ENCODE measurements at places on chromosomes 16 and 17.

GRCh38 chr17:50052241-50052796 lies 3.6 kb upstream of the ITGA3 start:
- DNase-seq = no peak

DNA sequence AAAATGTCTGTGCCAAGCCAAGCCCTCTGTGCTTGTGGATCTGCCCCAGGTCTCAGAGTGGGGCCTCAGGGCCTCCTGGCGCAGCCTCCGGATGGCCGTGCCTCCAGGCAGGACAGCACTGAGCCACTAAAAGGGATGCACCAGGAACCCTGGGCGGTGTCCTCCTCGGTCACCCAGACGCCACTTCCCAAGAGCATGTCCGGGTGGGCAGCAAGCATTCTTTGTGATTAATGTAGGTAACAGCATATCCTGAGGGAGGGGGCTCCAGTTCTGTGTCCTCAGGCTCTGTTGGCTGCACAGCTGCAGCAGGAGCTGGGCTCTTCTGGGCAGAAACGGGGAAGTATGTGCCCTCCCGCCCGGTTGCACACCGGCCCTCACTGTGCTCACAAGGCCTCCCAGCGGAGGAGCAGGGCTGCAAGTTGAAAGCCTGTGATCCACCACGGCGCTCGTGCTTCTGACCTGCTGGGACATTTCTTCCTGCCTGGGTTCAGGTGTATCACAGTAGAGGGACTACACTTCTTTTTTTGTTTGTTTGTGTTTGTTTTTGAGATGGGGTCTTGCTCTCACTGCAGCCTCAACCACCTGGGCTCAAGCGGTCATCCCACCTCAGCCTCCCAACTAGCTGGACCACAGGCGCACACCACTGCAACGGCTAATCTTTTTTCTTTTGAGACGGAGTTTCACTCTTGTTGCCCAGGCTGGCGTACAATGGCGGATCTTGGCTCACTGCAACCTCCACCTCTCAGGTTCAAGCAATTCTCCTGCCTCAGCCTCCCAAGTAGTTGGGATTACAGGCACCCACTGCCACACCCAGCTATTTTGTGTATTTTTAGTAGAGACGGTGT lies 37.9 kb upstream of the CHMP6 start:
- DNase-seq = no peak

DNA sequence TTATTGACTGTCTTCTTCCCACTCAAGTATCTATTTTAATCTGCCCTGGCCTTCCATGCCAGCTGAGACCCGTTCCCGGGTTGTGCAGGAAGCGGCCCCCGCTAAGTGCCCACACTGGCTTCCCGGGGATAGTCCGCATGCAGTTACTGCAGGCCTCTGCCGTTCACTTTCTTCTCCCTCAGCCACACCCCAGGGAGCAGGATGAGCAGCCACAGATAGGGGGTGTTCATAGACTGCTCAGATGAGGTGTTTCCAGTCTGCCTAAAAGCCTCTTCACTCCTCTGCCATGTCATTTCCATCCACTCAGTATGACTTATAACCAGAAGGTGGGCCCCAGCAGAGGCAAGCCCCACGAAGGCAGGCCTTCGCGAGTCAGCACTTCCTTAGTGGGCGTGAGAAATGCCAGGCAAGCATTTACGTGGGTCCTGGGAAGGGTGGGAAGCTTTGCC lies 7.7 kb downstream of the MED9 start:
- no peak for DNase-seq

DNA sequence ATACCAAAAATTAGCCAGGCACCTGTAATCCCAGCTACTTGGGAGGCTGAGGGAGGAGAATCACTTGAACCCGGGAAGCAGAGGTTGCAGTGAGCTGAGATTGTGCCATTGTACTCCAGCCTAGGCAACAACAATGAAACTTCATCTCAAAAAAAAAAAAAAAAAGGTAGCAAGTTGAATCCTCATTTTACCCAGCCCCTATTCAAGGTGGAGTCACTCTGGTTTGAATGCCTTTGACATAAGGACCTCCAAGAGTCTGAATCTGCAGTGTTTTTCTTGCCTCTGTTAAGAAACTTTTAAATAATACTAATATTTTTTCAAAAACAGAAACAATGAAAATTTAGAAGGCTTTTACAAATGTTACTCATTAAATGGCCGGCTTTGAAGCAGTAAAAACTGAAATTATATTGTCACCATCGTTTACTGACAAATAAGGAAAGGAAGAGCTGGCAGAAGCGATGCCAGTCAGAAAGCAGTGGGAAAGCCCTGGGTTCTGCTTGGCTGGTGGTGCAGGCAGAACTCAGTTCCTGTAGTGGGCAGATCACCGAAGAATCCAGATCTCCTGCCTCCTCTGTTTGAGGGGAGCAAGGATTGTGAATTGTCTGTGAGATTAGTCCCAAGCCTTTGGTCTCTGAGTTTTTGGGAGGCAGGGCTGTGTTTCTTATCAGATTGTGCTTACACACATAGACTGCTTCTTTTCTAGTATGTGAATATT lies 99.7 kb upstream of the HAS3 start:
- DNase-seq = no peak

GRCh38 chr17:70772761-70773160 lies 603.4 kb downstream of the KCNJ2 start:
- no peak for DNase-seq

DNA sequence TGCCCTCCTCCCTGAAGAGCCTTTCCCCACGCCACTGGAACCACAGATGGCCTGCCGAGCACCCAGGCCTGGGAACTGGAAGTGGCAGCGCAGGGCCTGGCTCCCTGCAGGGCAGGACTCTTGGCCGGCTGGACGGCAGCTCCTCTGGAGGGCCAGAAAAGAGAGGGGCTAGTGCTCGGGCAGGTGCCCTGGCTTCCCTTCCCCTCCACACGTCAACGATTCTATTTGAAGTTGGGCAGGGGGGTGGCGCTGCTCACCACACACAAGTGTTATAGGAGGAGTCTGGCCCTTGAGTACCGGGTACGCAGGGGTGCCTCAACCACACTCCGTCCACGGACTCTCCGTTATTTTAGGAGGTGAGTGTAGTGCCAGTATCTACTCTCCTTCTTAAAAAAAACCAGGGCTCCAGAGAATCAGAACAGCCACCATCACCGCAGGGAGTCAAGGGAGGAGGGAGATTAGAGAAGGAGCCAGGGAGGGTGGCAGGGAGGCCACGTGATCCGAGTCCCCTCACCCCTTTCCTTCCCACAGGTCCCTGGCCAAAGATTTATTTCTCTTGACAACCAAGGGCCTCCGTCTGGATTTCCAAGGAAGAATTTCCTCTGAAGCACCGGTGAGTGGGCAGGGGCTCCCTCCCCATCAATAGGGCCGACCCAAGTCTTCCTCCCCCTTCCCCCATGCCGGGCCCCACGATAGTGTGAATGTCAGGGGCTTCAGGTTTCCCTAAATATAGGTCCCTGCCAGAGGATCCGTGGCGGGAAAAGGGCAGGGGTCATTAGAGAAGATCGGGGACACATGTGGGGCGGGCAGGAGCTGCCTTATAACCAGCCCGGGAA lies 1.4 kb upstream of the ALDOA start:
- DNase-seq = peak; percentile 49

- no peak for DNase-seq
These were observed 10.8 kb upstream of the TAOK1 start for GRCh38 chr17:29379084-29379991.

DNA sequence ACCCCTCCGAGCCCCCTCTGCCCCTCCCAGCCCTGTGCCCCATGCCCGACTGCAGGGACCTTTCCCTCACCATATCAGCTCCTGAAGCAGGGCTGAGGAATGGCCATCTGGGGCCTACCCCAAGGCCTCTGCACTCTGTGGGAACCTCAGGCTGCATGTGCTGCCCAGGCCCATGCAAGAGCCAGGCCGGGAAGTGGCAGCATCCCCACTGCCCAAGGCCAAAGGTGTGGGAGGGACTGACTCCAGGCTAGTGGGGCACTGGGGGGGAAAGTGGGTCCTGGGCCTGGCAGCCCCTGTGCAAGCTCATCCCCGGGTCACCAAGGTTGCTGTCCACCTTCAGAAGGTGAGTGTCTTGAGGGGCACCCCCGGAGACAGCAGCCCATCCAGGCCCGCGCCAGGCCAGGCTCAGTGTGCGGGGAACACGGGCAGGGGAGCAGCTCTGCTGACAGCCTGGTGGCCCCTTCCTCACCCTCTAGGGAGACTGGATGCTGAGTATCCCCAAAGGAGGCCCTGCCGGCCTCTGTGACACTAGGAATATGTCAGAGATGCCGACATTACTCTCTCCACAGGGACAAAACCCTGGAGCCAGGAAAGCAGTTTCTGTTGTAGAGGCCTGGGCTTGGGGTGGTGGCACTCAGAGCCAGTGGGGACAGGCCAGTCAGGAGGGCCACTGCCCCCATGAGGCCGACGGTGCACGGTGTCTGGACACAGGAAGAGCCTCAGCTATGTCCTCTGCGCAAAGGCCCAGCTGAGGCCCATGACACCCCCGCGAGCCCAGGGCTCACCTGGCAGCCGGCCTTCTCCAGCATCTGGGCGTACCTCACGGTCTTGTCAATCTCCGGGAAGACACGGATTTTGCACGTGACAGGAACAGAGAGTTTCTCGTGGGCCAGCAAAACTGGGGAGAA lies 3.3 kb downstream of the DUS1L start:
- DNase-seq = no peak

GRCh38 chr17:70308618-70309017 lies 139.3 kb downstream of the KCNJ2 start:
- no peak for DNase-seq

GRCh38 chr17:68612209-68612922 lies 11.2 kb upstream of the FAM20A start:
- no peak for DNase-seq

- no peak for DNase-seq
These were observed 158.6 kb downstream of the CYLD start for GRCh38 chr16:50900391-50900942.

DNA sequence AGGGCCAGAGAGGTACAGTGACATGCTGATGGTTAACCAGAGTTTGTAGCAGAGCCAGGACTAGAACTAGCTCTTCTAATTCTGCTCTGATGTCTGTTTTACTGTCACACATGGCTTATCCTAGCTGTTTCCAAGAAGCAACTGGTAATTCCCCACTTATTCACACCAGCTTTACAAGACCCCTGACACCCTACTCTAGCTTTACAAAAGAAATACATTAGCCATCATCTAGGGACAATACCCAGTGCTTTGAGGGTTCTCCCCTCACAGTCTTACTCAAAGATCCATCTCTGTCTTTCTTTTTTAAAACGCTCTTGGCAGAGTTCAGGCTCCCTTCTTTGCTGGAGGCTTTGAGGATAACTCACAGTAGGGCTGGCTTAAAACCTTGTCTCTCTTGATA lies 197.3 kb upstream of the PMFBP1 start:
- no peak for DNase-seq

- no peak for DNase-seq
These were observed 70.0 kb downstream of the RBBP6 start for GRCh38 chr16:24609417-24609739.

DNA sequence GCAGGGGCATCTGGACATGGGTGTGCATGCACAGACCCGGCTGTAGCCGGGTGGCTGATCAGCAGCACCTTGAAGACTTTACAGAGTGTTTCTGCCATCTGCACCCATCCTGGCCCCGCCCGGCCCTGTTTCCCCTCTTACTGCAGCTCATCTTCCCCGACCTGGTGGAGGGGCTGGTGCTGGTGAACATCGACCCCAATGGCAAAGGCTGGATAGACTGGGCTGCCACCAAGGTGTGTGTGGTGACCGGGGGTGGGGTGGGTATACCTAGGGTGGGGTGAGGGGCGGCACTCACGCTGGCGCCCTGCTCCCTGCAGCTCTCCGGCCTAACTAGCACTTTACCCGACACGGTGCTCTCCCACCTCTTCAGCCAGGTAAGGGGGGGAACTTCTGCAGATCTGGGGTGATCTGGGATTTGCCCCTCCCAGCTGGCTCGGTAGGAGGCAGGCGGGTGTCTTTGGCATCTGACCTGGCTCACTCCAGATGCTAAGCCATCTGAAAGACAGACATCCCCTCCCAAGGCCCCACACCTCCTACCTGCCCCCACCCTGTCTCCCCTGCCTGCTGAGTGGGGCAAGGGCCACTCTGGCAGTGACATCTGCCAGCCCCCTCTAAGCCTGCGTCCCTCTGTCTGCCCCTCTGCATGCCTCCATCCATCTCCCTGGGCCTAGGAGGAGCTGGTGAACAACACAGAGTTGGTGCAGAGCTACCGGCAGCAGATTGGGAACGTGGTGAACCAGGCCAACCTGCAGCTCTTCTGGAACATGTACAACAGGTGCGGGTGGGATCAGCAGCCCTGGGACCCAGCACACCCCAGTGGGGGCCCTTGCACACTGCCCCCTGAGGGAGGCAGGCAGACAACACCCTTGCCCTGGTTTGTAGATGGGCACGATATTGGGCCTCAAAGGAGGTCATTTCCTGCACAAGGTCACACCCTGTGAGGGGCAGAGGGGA lies 6.6 kb downstream of the NDRG4 start:
- no peak for DNase-seq

- DNase-seq = no peak
These were observed 4.3 kb downstream of the EVPLL start for GRCh38 chr17:18381953-18382245.

DNA sequence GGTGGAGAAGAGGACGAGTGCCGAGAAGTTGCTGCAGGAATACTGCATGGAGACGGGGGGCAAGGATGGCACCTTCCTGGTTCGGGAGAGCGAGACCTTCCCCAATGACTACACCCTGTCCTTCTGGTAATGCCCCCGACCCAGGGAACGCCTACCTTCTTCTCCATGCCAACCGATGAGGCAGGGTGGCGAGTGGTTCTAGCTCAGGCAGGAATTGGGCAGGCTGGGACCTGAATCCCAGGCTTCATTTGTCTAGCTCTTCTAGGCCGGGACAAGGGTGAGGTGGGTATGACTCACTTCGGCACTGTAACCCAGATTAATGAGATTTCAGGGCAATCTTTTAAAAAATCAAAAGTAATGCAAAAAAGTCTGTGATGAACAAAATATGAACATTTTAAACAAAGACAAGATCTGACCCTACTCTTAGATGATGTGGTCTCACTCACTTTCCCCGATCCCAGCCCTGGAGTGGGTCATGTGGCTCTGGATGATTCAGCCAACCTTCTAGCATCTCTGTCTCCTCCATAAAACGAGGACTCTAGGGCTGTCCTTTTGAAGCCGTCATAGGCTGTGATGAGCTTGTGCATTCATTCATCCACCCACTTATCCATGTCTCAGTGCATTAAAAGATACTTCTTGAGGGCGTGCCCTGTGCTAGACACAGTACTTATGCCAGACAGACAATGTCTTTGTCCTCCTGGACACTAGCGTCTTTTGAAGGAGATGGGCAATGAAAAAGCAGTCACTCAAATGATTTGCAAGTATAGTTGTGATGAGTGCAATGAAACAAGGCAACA lies 102.6 kb downstream of the SDR42E1 start:
- no peak for DNase-seq

- DNase-seq = no peak
These were observed 40.1 kb downstream of the IRX3 start for GRCh38 chr16:54246454-54246821.

GRCh38 chr17:80783486-80783885 lies 208.2 kb upstream of the CHMP6 start:
- no peak for DNase-seq

GRCh38 chr16:1438229-1439057 lies 5.9 kb downstream of the CCDC154 start:
- no peak for DNase-seq

GRCh38 chr17:30975042-30975820 lies 4.4 kb downstream of the RNF135 start:
- DNase-seq = no peak

GRCh38 chr16:85168732-85169256 lies 56.5 kb upstream of the CIBAR2 start:
- DNase-seq = no peak

Measured in activated T-helper 1 cell treated with Interleukin-2 at 50 U/mL for 16 hours (primary cell).